ENCODE measurements at places on chromosomes 3 and 15.

DNA sequence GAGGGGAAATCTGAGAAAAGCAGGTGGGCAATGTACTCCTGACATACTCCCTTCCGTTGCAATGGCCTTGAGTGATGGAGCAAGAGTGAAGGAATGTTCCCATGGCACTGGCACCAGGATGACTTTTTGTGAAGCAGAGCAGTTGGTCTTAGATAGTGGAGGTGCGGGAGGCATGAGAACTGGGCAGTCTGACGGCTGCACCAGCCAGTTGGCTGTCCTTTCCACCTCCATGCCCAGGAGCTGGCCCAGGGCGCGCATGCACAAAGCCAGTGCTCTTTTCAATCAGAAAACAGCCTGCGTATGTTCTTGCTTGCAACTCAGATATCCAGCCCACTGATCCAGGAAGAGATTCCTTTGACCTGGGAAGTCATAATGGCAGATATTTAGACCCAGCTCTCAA lies 136.8 kb downstream of the PGPEP1L start:
- DNase-seq = no peak

DNA sequence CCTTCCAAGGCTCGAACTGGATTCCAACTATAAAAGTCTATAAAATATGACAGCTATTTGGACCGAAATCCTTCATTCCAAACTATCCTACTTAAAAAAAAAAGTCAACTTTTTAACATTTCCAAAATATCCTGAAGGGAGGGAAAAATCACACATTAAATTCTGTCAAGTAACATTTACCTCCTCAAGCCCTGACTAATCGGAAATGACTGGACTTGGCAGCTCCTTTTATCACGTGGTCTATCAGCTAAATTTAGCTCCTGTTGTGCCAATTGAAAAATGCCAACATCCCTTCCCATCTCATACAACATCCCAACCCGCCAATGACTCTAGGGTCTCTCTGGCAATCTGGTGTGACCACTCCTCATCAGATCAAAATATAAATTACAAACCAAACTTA lies 297.9 kb downstream of the FHIT start:
- DNase-seq = no peak

DNA sequence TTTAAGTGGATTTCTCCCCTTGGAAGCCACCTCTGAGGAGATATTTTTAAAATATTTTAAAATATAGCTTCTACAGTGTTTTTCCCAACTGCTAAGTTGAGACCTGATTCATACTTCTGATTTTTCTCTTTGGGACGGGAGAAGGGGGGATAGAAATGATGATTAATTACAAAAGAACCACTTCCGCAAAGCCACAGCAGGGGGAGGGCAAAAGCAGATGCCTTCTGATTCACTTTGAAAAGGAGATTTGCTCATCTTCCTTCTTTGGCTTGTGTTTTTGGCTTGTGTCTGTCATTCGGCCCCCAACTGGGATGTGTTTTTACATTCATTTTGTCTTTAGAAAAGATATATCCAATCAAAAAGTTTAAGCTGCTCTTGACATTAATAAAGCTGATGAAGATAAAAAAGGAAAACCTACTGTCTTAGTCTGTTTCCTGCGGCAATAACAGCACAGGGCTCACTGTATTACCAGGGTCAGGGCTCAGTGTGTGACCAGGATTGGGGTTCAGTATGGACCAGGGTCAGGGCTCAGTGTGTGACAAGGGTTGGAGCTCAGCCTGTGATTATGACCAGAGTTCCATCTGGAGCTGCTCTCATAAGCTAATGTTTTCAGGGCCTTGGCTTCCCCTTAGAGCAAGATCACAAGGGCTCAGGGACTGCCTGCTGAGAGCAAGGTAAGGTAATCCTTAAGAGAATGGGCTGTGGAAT lies 223.2 kb downstream of the MTHFS start:
- DNase-seq = peak; percentile 5

- peak; percentile 92 for DNase-seq
These were observed at the start of the genes CCR5AS and CCRL2 for GRCh38 chr3:46406788-46407611. Gene CCR5AS, minus strand, starts transcription at chr3:46407066. Gene CCRL2, plus strand, starts transcription at chr3:46407259. Its CDS starts 821 bp downstream, at chr3:46408080.

DNA sequence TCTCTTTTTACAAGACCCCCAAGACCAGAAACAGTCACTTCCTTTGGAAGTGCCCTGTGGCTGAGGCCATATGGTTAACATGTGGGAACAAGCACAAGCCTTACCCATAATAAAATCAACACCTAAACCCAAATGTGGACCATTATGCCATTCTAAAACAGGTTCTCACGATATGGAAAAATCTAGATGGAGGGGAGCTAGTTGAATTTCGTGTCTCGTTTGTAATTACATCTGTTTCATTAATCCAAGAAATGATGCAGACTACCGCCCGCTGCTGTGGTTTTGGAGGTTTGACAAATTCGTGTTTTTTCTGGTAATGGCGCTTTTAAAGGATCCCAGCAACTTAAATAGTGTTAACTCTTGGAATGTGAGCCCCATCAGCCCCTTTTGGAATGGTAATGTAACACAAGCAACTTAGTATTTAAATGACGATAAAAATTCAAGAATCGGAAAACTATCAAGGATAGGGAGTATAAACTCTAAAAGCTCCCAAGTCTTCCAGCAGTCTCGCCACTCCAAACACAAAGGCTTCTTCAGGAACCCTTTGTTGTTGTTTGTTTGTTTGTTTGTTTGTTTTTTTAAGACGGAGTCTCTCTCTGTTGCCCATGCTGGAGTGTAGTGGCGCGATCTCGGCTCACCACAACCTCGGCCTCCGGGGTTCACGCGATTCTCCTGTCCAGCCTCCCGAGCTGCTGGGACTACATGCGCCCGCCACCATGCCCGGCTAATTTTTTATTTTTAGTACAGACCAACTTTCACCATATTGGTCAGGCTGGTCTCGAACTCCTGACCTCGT lies 1.1 kb downstream of the CNBP start:
- no peak for DNase-seq

- no peak for DNase-seq
These were observed 1331.2 kb upstream of the GBE1 start for GRCh38 chr3:83092521-83093221.

DNA sequence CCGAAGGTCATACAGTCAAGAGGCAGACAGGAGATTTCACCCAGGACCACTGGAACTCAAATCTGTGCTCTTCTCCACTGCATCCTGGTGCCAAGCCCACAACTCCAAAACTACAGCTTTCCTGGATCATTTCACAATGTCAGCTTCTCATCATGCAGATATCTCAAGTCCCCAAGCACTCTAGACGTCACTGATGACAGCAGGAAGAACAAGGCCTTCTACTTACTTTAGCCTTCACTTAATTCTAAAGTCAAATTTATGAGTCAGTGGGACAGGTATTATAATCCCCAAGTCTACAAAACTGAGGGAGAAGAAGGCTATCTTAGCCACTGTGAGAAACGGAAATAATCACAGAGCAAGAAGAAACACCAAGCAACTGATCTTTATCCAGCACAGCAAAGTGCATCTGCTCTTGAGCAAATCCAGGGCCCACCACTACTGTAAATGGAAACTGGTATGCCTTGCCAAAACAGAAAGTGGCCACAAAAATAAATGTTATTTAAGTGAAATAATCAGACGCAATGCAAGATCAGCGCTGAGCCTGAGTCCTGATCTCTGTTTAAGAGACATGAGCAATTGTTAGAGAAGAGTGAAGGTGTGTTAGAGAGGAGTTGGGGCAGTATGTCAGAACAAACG lies 928 bp downstream of the RAD18 start:
- DNase-seq = no peak

- DNase-seq = no peak
These were observed 181.6 kb downstream of the MEGF11 start for GRCh38 chr15:66071921-66072295.

DNA sequence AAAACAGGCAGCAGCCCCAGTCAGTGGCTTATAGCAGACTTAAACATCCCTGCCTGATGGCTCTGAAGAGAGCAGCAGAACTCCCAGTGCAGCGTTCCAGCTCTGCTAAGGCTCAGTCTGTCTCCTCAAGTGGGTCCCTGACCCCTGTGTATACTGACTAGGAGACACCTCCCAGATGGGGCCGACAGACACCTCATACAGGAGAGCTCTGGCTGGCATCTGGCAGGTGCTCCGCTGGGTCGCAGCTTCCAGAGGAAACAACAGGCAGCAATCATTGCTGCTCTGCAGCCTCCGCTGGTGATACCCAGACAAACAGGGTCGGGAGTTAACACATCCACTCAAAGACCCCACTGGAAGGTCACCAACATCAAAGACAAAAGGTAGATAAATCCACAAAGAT lies 93.5 kb downstream of the RFX7 start:
- no peak for DNase-seq

Measured in inflammatory macrophage treated with lipopolysaccharide for 1 hour (primary cell).